Lung (tissue), 17 donors: ENCODE measurements at places on chromosomes 7 and 10. TPM values are rescaled to one million over a fixed set of nuclear protein-coding genes. Genes with fewer than 3 reads are reported as not detected.

DNA sequence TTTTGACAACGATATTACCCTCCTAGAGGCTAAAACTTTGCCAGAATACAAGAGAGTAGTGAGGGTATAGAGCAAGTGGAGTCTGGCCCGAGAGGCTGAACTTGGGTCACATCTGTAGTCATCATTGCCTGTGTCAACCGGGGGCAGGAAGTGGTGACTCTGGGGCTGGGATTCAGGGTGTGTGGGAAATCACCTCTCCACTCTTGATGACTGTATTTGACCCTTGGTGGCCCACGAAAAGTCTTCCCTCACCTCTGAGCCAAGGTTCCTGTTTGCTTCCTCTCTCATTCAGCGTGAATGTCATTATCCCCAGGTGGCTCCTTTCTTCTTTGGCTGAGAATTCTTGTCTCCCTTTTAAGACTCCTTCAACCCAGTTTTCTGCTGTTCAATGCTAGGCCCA lies 240.4 kb downstream of the ABCA13 start:
- DNase-seq, result no peak

GRCh38 chr7:42414941-42415505 lies 178.0 kb upstream of the GLI3 start:
- DNase-seq, result no peak

DNA sequence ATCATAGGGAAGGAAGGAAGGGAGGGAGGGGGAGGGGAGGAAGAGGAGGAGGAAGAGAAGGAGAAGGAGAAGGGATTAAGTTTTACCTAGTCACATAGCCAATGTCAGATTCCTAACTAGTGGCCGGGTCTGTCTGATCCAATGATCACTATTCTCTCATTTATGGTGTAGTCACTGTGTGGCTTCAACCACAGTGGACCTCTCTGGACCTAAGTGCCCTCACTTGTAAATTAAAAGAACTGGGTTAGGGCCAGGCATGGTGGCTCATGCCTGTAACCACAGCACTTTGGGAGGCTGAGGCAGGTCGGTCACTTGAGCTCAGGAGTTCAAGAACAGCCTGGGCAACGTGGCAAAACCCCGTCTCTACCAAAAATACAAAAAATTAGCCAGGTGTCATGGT lies 6.6 kb upstream of the SERPINE1 start:
- no peak for DNase-seq

DNA sequence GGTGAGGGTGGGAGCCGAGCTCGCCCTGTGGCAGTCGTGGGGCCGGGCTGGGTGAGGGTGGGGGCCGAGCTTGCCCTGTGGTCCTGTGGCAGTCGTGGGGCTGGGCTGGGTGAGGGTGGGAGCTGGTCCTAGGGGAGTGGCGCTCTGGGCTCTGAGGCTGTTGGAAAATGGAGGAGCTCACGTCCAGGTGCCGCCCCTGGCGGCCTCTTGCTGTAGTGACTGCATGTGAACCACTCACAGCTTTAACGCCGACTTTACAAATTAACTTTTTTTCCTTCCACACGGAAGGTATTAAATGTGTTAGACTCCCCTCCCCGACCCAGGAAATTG lies 312.6 kb downstream of the WDR37 start:
- DNase-seq, result peak; percentile 45

Gene ABCB4
- 0.08 TPM for polyA plus RNA-seq
